ENCODE measurements at places on chromosomes 11 and 22.

DNA sequence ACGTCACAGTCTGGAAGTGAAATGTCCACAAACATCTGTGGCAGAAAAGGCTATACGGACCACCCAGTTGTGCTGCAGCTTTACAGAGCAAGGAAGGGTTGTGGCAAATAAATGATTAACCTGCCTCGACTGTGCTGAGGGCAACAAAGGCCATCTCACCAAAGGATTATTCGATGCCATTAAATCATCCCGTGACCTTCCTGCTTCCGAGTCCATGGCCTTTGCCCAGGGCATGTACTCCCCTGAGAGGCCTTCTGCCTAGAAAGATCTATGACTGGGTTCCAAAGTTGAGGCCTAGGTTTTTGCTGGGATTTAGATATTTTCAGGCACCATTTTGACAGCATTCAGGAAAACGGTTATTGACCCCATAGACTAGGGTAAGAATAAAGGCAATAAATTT, 9.2 kb downstream of the CDPF1 start:
- DNase-seq = no peak

GRCh38 chr11:120195601-120196320, 15.1 kb upstream of the OAF start:
- DNase-seq = no peak

DNA sequence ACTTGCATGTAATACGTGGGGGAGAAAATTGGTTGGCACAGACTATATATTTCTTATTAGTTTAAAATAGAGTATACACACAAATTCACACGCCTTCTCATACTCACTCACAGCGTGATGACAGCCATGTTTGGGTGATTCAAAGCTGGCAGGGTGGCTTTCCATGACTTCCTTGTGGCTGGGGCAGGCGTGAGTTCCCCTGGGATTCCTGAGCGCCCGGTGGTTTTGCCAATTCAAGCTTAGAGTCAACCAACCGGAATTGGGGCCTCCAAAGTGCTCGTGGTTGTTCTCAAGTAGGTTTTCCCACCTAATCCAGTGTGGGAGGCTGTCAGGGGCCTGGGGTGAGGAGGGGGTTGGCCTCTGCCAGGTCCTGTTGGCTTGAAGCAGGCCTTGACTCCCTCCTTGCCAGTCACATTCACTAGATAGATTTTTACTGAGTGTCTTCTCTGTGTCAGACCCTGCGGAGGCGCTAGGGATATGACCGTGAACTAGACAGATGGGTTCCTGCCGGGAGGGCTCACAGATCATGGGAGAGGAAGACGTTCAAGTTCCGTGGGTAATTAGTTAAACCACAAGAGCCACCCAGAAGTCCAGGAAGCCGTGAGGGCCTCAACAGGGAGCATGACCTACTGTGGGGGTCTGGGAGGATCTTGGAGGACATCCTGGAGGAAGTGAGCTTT, 11.5 kb downstream of the PKNOX2 start:
- DNase-seq = no peak

DNA sequence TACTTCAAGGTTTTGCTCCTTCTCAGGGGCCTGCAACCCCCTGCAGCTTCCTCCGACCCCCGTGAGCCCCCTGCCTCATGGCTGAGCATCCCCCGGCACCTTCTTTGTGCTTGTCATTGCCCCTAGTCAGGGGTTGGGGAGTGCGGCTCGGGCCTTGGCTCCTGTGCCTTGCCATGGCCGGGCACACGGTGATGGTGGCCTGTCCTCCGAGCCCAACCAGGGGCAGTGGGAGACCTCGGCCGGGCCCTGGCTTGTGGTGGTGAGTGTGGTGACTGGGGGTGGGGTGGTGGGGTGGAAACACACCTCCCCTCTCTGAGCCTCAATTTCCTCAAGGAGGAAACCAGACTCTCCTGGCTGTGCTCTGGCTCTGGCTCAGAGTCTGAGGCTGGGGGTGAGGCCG, 1.5 kb upstream of the MRGPRG start:
- no peak for DNase-seq

GRCh38 chr11:112238041-112238440, 11.8 kb downstream of the PTS start:
- no peak for DNase-seq

GRCh38 chr22:48576333-48577013, 1251.2 kb downstream of the BRD1 start:
- no peak for DNase-seq

- no peak for DNase-seq
Observed at GRCh38 chr11:129247135-129247534, 55.0 kb upstream of the ARHGAP32 start.

- DNase-seq = no peak
Observed at GRCh38 chr11:75275581-75275980, 35.0 kb downstream of the TPBGL start.

GRCh38 chr11:28793282-28793738, 685.1 kb downstream of the METTL15 start:
- no peak for DNase-seq

- DNase-seq = no peak
Observed at GRCh38 chr11:94030059-94030458, 8.9 kb downstream of the HEPHL1 start.

DNA sequence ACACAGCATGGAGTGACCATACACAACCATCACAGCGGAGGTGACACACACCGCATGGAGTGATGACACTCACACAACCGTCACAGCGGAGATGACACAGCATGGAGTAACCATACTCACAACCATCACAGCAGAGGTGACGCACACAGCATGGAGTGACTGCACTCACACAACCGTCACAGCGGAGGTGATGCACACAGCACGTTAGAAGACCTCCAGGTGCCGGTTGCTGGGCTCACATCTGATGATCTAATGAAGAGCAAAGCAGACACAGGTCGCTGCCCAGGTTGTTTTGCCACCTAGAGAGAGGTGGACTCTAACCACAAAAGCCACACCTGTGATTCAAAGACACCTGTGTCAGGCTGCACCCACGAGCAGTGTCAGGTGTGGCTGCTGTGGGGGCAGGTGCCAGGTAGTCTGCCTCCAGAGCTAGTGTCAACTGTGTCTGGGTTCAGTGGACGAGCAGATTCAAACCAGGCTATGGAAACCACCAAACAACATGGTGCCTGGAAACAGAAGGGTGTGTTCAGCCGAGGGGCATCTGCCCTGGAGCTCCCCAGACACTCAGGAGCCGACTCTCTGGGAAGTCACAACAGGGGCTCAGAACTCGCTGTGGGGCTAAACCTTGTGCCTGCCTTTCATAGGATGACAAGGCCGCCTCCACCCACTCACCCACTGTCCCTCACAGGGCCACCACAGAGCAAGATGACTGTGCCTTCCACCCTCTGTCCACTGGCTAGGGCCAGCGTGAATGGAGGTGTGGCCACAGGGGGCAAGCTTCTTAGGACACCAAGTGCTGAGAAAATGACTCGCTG, 608.2 kb downstream of the TBC1D22A start:
- DNase-seq = no peak

GRCh38 chr11:115707180-115707905, 203.1 kb upstream of the CADM1 start:
- DNase-seq = no peak

- DNase-seq = no peak
Observed at GRCh38 chr22:25966448-25966913, 202.8 kb upstream of the SEZ6L start.

- DNase-seq = no peak
Observed at GRCh38 chr11:2471048-2471803, 26.4 kb downstream of the KCNQ1 start.

- DNase-seq = no peak
Observed at GRCh38 chr11:78424334-78425270, 7.0 kb upstream of the GAB2 start.

DNA sequence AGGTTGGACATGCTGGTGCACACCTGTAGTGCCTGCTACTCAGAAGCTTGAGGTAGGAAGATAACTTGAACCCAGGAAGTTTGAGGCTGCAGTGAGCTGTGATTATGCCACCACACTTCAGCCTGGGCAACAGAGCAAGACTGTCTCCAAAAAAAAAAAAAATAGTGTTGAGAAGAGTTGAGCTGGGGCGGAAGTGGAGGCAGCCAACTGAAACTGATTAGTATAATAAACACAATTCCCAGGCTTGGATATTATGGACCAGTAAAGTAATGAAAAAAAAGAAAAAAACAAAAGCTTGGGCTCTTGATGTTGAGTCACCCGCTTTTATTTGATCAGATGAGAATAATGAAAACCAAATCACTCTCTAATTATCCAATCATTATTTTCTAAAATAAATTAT, 21.0 kb downstream of the LDLRAD3 start:
- DNase-seq = no peak

DNA sequence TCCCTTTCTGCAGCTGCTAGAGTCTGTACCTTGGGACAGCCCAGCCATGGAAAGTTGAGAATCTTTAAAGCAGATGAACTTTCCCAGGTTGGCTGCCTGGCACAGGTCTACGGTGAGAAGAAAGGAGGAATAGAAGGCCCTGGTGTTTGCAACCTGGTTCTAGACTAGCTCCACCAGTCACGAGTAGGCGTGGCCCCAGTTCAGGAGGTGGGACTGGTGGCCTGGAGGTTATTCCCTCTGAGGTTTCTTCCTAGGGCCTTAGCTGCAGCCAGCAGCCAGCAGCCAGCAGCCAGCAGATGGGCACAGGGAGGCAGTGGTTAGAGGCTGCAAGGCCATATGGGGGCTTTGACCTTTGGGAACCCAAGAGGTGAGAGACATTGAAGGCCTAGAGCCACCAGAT, 40.9 kb downstream of the PRDM11 start:
- DNase-seq = no peak

GRCh38 chr11:1942558-1943260, 4.4 kb upstream of the MRPL23 start:
- no peak for DNase-seq

DNA sequence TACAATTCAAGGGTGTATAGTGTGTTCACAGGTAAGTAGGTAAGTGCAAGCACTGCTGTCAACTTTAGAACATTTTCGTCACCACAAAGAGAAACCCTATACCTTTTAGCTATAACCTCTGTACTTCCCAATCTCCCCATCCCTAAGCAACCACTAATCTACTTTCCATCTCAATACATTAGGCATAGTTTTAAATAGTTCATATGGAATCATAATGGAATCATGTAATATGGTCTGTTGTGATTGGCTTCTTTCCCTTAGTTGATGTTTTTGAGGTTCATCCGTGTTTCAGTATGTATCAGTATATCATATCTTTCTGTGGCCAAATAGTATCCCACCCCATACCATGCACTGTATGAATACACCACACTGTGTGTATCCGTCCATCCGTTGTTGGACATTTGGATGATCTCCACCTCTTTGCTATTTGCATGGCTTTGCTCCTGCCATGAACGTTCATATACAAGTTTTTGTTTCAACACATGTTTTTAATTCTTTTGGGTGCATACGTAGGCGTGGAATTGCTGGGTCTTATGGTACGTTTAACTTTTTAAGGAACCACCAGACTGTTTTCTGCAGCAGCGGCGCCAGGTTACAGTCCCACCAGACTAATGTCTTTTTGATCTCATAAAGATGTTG, 27.7 kb upstream of the OPCML start:
- no peak for DNase-seq

- no peak for DNase-seq
Observed at GRCh38 chr11:19711911-19712280, 741 bp upstream of the NAV2 start.

DNA sequence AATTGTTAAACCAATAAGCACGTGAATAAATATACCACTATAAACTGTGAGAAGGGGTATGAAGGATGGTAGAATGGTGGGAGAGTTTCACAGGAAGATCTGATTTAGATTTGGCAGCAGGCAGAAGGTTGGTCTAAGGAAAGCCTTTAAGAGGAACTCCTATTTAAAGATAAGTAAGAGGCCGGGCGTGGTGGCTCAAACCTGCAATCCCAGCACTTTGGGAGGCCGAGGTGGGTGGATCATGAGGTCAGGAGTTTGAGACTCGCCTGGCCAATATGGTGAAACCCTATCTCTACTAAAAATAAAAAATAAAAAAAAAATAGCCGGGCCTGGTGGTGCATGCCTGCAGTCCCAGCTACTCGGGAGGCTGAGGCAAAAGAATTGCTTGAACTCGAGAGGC, 45.8 kb upstream of the CXCR5 start:
- no peak for DNase-seq

- no peak for DNase-seq
Observed at GRCh38 chr11:132444911-132445310, 1074.5 kb downstream of the NTM start.

GRCh38 chr11:100635194-100635593, 51.9 kb upstream of the ARHGAP42 start:
- no peak for DNase-seq

- DNase-seq = no peak
Observed at GRCh38 chr11:112999520-112999919, 38.3 kb downstream of the NCAM1 start.

GRCh38 chr22:45528046-45528445, 25.4 kb downstream of the FBLN1 start:
- DNase-seq = no peak
